ENCODE measurements at places on chromosomes 2 and 18. TPM values are rescaled to one million over a fixed set of nuclear protein-coding genes. Genes with fewer than 3 reads are reported as not detected.

ZSWIM2 gene
- not detected for total RNA-seq

MROH2A gene
- total RNA-seq = not detected

ALPG gene
- not detected for total RNA-seq

CXCR1 gene
- not detected for total RNA-seq

MGAT4A gene
- total RNA-seq = 0.22 TPM

FBXO36 gene
- total RNA-seq = 5.0 TPM

SP140 gene
- total RNA-seq = 4.4 TPM

B3GNT7 gene
- total RNA-seq = 0.14 TPM

CHRND gene
- total RNA-seq = not detected

TMEM37 gene
- total RNA-seq = 0.29 TPM

LRPPRC gene
- total RNA-seq = 73.5 TPM

KCNG2 gene
- total RNA-seq = not detected

MATN3 gene
- total RNA-seq = 2.3 TPM
